ENCODE measurements at places on chromosomes 2 and 18.

- peak; percentile 52 for DNase-seq
These were observed 12.7 kb downstream of the RMC1 start for GRCh38 chr18:23515911-23516546.

GRCh38 chr2:68115965-68116364 lies 41.7 kb upstream of the PNO1 start:
- no peak for DNase-seq

GRCh38 chr2:11551569-11552259 lies 17.9 kb downstream of the GREB1 start:
- DNase-seq, result no peak

DNA sequence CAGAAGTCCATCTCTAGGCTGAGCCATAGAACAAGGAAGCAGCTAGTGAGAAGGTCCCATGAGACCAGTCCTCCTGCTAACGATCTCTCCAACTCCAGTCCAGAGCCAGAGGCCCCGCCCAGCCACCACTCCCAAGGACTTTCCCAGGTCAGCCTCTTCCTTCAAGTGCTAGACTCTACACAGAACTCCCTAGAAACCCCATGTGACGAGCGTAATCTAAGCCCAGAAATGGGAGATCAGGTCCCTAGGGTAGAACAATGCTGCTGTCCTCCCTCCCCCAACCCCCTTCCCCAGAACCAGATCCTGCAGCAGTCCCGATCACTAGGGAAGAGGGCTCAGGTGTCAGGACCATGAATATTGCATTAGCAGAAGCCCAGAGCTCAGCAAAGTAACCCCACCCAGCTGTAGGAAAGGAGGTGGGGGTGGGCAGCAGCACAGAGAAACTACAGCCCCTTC lies 6.9 kb downstream of the DCTN1 start:
- DNase-seq, result no peak

DNA sequence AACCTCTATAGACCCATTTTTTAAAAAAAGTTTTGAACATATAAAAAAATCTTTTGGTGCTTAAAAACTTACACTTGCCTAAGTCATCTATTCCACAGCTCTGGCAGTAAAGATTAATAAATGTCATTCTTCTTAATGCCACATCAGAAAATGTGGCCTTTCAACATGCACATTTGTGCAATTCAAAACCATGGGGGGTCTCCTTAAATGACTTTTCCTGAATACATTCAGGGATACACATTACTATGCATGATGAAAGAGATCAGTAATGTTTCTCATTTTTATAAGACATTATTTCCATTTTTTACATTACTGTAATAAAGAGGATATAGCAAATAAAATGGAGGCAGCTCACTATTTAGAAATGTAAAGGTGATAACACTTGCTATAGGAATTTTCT lies 142.3 kb downstream of the RBM43 start:
- DNase-seq, result no peak

GRCh38 chr2:161905389-161906046 lies 168.5 kb downstream of the DPP4 start:
- no peak for DNase-seq

DNA sequence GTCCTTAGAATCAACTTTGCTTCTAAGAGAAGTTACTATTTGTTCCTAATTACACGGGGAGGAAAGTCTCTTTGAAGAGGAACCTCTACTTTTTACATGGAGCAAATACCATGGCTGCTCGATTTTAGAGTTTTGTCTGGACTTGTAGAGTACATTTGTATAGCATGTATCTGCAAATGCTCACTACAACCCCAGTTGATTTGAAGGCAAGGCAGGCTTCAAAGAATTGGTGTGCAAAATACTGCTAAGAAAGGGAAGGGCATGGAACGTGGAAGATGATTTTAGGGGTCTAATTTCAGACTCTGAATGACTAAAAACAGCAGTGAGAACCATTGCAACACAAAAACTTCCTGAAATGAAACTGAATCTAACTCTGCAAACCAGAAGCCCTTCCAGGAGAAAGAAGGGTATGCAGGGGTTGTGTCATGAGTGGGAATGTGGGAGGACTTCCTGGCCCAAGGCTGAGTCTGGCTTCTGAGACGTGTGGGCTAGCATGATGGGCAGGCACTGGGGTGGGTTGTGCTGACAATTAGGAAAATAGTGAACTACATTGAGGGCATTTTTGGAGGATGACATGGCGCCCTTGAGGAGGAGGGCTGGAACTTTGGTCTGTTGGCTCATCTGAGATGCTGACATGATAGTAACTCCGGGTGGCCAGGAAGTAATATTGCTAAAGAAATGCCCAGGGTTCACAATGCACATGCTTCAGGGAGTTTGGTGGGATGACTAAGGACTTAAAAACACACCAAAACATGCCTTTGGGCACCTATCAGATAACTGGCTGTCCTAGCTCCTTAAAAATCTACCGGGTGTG lies 18.9 kb upstream of the IL1R2 start:
- DNase-seq, result no peak

- no peak for DNase-seq
These were observed 735 bp downstream of the NRP2 start for GRCh38 chr2:205682971-205683501.

GRCh38 chr2:97713296-97714083 lies at the start of gene ZAP70:
Gene ZAP70 (plus strand): TSS chr2:97713576. CDS start chr2:97724037, 10,461 bp downstream.
- DNase-seq, result no peak

- no peak for DNase-seq
These were observed 97.2 kb upstream of the SCN7A start for GRCh38 chr2:166591226-166591625.

DNA sequence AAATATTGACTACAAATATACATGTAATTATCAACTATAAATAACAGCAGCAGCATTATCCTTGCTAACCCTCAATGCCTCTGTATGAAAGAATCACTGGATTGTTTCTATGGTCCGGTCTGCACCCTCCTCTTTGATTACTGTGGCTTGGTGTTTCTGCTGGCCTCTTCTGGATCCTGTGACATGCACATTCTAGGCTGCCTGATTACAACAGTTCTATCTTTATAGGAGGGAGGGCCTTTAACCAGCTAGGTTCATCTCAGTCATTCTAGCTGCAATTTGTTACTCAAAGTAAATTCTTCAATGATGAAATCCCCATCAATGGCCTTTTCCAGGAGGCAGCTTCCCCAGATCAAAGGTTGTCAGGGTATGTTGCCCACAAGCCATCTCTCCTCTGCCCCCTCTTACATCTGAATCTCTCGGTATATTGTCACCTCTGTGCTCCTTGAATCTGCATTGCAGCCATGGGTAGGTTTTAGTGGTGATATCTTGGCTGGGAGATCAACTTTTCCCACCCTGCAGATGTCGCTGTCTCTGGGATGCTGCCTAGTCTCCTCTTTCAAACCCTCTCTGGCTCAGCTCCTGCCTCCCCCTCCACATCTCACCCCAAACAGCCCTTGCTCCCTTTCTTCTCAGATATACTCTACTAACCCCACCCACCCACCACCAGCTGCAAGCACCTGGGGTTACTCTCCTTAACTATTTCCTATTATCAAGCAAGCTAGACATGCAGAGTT lies 106.2 kb upstream of the BZW1 start:
- DNase-seq, result no peak

DNA sequence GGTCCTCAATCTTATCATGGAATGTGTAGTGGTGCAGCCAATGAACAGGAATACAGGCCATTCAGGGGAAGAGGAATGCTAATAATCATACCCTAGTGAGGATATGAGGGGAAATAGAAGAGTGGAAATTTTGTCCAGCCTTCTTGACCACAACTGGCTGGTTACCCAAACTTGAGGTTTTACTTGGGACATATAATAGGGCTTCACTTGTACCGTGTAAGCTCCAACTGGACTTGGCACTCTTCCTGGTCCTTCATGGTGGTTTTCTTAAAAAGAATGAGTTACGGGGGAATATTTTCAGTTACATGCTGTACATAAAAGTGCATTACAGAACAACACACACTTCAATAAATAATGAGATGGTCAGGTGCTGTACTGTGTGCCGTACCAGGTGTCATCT lies 234.9 kb upstream of the RASGRP3 start:
- DNase-seq, result no peak

- peak; percentile 81 for DNase-seq
These were observed 7.6 kb downstream of the ESPNL start for GRCh38 chr2:238107525-238108422.

GRCh38 chr2:170740660-170741059 lies 25.5 kb downstream of the SP5 start:
- DNase-seq, result no peak

- DNase-seq, result no peak
These were observed 191.9 kb upstream of the FN1 start for GRCh38 chr2:215627771-215628170.

- DNase-seq, result peak; percentile 37
These were observed 575 bp downstream of the HSPD1 start for GRCh38 chr2:197498937-197499593.

GRCh38 chr2:81858998-81859397 lies 1554.4 kb upstream of the LRRTM1 start:
- DNase-seq, result no peak

DNA sequence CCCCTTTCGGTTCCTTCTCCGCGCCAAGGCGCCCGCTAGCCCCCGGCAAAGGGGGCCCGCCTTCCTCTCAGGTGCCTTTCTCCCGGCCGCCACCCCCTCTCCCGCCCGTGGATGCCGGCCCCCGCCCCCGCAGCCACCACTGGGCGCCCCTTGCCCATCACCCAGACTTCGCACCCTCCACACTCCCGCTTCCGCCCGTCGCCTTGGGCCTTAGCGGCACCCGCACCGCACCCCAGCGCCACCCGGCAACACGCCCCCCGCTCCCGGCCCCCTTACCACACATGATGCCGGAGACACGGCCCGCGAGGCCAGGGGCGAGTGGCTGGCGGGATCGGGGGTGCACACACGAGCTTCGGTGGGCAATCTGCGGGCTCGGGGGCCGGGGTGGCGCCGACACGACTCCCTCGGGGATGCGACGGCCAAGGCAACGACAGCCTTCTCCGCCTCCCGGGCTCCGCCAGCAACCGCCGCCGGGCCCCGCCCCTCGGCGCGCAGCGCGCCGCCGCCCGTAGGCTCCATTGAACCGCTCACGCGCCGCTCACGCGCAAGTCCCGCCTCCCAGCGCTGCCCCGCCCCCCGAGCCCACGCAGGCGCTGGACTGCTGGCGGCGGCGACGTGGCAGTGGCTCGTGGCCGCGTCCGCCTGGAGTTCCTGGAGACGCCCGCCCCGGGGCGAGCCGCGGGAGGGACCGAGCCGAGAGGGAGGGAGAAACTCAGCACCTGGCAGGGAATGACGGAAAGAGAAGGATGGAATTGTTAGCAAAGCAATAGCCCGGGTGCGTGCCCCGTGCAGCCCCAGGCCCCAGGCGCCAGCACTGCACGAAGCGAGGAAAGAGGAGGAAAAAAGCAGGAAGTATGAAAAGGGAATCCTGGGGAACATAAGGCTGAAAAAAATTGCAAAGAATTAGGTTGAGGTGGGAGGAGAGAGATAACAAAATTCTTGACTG lies at the start of gene GFPT1:
Gene GFPT1 (minus strand): TSS at position 439 of the 946 bp plus-strand sequence. CDS start 156 bp downstream, at position 283.
- DNase-seq, result peak; percentile 80

DNA sequence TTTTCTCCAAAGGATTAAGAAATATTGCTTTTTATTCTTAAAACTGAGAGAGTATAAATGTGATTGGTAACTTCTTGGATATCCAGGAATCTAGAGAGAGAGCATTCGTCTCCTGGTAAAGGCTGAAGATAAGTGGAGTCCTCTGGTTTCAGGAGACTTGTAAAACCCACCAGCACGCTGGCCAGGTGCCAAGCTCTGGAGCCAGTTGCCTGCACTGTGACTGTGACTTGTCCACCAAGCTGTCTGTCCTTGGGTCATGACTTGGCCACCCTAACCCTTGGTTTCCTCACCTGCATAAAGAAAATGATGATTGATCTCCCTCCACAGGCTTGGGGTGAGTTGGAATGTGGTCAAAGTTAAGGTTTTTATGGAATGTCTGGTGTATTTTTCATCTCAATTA lies 185.4 kb upstream of the NCKAP5 start:
- DNase-seq, result no peak

- DNase-seq, result no peak
These were observed 88.0 kb downstream of the LDLRAD4 start for GRCh38 chr18:13306583-13306982.

- DNase-seq, result no peak
These were observed 90.1 kb upstream of the TGFA start for GRCh38 chr2:70643715-70644114.

- DNase-seq, result no peak
These were observed 346.6 kb upstream of the PKDCC start for GRCh38 chr2:41701231-41701630.

DNA sequence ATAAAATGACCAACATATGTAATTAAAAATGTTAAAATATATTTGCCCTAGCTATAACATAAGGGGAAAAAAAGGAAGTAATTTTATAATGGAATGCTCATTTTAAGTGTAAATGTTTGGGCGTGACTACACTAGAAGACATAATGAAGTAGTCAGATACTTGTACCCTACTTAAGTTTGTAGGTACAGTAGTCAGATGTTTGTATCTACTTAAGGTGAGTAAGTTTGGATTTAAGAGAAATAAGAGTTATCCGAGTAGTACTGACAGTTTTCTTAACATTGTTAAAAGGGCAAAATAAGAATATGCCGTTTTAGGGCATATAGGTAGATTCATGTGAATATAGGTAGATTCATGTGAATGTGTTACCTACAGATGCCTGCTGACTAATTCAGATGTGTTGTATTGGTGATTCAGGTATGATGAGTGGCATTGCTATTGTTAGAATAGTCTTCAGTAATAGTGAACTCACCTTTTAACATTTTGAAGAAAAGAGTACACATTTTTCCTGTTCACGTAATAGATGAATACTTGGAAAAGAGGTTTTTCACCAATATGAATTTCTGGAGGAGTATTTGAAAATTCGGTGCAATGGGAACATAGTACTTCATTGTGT lies 14.9 kb downstream of the VAPA start:
- no peak for DNase-seq

- DNase-seq, result no peak
These were observed 178.8 kb downstream of the ACKR3 start for GRCh38 chr2:236748385-236748784.

- no peak for DNase-seq
These were observed 120.5 kb upstream of the CXCR4 start for GRCh38 chr2:136238286-136239078.

DNA sequence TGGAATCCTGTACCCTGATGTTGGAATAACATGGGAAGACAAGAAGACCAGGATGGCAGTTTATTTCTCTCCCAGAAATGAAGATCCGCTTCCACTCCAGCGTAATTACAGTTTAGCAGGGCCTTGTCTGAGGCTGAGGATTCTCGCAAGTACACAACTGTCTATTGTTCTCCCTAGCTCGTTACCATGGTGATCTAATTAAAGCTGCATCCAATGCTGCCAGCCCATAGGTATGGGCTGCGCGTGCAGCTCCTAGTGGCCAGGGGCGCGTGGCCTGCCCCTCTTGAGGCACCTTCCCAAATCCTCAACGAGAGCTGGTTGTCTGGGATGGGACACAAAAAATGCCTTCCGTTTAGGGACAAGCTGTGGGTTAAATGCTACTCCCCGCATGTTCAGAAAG lies 344.9 kb downstream of the CYRIA start:
- DNase-seq, result no peak

GRCh38 chr2:142980246-142981068 lies 103.0 kb downstream of the KYNU start:
- no peak for DNase-seq

Measured in GM12892 (cell line).